ENCODE measurements at places on chromosomes 4 and X.

- no peak for DNase-seq
Observed at GRCh38 chr4:139808808-139809756, 143.5 kb downstream of the MGST2 start.

DNA sequence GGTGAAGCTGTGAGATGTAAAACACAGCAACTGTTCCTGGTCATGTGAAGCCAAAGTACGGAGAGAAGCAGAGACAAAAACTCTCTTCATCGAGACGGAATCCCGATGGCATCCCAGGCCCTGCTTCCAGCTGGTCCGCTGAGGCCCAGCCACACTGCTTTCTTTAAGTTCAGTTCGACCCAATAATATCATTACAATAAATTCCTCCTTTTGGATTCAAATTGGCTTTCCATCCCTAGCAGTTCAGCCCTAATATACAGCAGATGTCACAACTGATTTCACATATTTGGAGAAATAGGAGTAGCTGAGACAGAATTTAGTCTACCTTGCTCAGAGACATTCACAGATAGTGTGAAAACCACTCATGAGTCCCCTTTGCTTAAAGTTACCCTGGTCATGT is 98.3 kb upstream of the SPRY1 start:
- no peak for DNase-seq

DNA sequence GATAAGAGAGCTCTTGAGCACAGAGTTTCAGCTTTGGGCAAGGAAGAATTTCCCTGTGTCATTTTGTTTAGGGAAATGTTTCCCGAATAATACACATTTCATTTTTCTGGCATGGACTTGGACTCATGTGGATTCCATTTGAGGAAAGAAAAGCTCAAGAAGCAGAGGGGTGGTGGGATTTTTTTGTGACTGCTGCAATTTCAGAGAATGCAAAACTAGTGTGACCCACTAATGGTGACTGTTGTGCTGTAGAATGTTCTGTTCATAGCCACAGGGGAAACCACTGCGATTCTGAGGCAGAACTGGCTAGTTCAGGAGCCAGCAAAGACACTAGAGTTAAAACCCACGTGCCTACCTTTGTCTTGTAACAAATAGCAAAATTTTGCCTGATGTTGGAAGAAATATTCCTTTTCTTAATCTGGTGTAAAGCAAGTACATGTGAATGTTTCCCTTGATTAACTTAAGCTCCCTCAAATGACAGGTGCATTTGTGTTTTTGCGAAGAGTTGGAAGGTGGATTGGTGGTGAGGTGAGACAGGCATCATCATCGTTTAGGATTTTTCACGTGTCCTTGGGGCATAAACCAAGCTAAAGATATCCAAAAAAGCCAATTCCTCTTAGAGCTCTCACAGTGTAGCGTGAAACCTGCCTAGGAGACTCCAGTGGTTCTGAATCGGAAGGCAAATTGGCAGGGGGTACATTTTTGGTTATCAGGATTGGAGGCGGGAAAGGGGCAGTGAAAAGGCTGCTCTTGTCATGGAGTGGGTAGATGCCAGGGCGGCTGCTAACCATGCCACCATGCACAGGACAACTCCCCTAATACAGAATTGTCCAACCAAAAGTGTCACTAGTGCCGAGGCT is 38.0 kb upstream of the FAM9C start:
- no peak for DNase-seq

DNA sequence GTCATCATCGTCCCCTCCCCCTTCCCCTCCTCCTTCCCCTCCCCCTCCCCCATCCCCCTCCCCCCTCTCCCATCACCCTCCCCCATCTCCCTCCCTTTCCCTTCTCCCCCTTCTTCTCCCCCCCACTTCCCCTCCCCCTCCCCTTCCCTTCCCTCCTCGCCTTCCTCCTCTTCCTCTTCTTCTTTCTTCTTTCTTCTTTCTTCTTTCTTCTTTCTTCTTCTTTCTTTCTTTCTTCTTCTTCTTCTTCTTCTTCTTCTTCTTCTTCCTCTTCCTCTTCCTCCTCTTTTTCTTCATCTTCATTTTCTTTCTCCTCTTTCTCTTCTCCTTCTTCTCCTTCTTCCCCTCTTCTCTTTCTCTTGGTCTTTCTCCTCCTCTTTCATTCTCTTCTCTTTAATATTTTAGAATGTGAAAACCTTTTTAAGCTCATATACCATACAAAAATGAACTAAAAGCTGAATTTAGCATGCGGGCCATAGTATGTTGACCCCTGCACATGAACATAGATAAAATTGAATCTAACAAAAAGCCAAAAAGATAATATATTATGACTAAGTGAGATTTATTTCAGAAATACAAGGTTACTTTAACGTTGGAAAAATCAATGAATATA is 20.5 kb upstream of the AFM start:
- no peak for DNase-seq

- DNase-seq = peak; percentile 83
Observed at GRCh38 chr4:54063229-54063628, 1.2 kb downstream of the CHIC2 start.

- no peak for DNase-seq
Observed at GRCh38 chr4:107349732-107350131, 313.6 kb upstream of the DKK2 start.

GRCh38 chr4:186840771-186841301 is 117.2 kb upstream of the FAT1 start:
- no peak for DNase-seq

DNA sequence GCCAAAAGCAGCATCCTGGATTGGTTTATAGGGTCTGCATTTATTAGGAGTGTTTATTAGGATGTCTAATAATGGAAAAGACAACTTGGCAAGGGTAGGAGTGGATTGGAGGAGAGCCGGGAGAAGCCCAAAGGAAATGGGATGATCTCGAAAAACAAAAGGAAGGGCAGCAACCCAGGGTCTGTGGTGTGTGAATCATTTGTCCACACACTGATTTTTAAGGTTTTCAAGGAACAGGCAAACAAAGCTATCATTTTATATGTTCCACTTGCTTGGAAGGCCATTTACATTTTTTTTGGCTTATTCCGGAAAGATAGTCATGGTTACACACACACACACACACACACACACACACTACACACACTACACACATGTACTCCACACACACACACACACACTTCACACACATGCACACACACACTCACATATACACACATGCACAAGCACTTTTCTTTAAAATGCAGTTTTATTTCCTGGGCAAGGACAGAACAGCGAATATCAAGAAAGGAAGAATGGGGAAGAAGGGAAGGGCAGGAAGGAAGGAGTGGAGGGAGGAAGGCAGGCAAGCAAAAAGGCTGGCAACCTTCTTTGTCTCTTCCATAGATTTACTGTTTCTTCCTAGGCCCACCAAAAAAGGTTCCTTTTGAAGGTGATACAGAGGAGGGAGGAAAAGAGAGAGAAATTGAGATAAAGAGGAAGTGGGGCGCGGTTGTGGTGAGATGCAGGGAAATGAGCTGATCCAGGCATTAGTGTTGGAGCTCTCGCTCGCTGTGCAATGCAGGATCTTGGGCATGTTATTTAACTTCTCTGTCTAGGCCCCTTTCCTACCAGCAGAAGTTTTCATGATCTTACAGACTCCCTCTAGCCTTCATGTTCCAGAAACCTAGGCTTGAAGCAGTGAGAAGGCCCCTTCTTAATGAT is 88.6 kb upstream of the MAML3 start:
- peak; percentile 58 for DNase-seq

- DNase-seq = no peak
Observed at GRCh38 chr4:45215976-45216542, 489.7 kb upstream of the GNPDA2 start.

DNA sequence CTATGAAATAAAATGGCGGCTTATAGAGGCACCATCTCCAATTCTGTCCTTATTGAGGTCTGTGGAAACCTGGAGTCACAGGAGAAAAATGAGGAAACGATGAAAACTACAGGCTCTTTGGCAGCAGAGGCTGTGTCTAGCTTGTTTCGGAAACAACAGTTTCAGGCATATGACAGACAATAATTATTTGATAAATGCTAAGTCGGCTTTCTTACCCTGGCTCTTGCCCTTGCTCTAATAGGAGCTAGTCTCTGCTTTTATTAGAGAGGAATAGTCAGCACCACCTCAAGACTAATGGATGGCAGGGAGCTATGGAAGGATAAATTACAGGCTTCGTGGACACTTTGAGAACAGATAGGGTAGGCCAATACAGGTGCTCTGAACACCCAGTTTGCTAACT is 24.3 kb downstream of the HADH start:
- no peak for DNase-seq

DNA sequence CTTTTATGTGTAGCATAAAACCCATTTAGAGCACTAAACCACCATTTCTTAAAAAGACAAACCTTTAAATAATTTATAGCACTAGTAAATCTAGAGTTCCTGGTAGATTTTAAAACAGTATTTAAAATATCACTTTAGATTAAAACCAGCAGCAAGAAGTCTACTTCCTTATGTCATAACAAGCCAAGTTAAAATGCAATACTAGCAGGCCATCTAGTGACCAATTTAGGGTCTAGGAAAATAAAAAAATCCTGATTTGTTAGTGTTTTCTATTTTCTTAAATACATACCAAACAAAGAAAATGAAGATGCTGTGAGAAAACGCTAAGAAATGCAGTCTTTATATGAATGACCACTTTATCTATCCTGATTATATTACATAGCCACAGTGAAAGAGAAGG is 53.9 kb downstream of the PAPSS1 start:
- no peak for DNase-seq

DNA sequence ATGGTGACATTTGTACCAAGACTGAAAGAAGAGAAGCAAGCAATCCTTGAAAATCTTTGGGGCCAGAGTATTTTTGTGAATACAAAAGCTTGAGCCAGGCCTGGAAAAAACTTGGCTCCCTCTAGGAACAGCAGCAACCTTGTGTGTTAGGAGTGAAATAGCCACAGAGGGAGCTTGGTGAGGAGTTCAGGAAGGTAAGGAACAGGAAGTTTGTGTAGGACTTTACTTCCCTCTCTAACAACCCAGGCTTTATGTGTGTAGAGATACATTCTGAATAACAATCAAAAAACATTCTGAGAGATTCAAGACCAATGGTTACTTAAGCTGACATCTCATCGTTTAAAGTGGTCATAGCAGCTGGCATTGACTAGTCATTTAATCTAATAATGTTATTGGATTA is 668.5 kb downstream of the PCDH18 start:
- DNase-seq = no peak

- DNase-seq = no peak
Observed at GRCh38 chrX:54808109-54808604, 612 bp downstream of the MAGED2 start.

DNA sequence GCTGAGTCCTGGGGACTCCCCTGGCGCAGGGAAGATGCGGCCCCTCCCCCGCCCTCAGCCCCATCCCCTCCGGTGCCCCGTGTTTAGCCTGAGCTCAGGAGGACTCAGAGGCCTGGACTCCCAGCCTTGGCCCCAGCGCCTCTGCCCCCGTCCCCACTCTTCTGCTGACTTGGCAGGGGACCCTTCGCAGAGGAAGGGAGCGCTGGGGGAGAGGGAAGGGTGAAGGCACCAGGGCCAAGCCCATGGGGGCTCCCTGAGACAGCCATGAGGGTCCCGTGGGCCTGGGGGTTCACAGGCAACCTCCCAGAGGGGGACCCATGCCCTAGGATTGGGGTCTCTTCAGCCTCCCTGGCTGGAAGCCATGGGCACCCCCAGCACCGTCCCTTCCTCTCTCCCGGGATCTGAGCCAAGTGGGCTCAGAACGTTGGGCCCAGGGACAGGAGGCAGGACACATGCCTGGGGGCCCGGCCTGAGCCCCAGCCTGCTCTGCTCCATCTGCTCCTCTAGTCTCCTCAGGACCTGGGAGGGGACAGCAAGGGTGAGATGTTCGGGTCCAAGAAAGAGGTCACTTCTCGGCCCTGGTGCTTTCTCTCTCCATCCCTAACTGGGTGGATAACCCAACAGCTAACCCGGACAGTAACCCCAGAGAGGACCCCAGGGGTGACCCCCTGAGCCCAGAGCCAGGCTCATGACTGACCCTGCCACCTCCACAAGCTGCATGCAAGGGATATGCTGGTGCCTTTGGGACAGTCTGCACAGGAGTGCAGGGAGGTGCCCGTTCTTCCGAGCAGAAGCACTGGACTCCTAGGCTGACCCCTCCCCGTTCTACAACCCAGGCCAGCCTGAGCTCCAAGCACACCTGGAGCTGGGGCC is 1.5 kb upstream of the CPLX1 start:
- no peak for DNase-seq
